Fibroblast of the conjunctiva (primary cell): ENCODE measurements at places on chromosomes 7 and 10.

GRCh38 chr10:61063901-61064300 lies 119.9 kb upstream of the RHOBTB1 start:
- DNase-seq, result no peak

DNA sequence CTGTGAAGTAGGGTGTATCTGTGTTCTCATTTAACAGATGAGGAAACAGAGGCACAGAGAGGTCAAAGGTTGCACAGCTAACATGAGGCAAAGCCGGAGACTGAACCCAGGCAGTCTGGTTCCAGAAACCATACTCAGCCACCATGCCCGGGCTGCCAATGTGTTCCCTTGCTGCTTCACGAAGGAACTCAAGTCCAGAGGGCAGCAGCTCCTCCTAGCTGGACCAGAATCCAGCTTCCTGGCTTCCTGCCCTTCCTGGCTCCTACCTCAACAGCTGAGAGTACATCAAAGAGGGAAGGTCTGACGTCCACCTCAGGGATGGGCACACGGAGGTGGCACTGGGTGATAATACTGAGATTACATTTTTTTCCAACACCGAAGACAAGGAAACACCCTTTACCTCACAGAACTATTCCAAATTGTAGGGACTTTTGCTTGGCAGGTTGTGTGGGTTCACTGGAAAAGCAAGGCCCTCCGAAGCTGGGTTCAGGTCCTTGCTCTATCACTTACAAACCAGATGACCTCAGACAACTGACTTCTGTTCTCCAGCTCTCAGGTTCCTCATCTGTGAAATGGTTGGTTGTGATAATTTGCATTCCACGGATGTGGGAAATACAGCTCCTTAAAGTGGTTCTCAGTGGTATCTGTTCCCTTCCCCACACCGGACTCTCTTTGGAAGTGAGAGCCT lies 154.1 kb upstream of the ZMIZ1 start:
- DNase-seq, result no peak

DNA sequence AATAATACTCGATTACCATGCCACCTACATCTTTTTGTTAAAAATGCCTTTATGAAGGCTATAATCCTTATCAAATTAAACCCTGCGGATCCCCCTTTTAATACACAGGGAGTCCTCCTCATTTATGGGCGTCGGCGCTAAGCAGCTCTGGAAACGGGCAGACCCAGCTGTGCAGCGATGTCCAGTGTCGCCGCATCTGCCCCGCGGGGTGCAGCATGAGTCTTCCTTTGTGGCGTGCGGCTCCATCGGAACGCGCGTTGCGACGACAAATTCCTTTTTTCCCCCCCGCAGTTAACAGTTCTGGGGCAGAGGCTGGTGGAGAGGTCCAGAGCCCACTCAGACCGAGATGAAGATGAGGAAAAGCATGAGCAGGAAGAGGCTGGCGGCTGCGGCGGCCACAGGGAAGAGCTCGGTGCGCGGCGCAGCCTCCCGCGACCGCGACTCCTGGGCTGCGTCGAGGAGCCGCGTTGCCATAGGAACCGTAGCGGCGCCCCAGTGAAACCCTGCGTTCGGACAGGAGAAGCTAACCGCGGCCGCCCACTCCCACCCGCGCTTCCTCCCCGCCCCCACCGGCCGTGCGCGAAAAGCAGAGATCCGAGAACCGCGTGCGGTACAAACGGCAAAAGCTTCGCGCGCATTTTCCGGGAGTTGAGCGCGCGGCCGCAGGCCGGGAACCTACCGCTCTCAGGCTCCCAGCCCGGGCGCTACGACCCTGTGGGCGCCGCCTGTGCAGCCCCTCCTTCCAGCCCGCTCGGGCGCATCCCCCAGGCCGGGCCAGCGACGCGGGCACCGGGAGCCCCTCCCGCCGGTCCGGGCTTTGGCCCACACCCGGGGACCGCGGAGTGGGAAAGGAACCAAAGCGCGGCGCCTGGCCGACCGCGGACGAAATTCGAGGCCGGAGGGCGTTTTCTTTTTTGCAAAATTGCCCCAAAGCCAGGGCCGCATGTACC lies 130.6 kb downstream of the SPAG6 start:
- DNase-seq, result no peak

DNA sequence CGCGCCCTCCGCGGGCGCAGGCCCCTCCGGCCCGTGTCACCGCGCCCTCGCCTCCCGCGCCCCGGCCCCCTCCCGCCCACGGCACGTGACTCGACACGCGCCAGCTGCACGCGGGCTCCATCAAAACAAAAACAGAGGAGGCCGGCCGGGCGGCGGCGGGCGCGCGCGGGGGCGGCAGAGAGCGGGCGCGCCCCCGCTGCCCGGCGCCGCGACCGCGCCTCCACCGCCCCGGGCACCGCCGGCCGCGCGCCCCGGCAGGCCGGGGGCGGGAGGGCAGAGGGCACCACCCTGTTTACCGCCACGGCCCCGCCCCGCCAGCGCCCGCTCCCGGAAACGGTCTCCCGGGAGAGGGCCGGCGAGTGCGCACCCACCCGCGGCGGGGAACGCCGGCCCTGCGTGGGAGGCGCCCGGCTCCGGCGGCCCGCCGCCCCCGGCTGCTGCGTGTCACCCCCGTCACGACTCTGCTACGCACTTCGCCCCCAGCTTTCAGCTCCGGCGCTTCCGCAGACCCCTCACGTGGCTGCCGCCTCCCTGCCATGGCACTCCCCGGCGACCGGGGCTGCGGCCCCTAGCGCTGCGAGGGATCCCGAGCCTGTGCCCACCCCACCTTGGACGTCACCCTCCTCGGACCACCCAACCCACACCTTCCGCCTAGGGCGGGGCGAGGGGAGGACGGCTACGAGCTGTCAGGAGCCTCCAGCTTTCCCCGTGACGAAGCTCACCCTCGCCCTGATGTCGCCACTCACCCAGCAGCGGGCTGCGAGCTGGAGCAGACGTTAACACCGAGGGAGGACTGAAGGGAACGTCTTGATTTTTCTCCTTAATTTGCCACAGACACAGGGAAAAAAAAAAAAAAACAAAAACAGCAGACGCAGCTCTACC lies 221.6 kb upstream of the MKLN1 start:
- DNase-seq, result no peak

DNA sequence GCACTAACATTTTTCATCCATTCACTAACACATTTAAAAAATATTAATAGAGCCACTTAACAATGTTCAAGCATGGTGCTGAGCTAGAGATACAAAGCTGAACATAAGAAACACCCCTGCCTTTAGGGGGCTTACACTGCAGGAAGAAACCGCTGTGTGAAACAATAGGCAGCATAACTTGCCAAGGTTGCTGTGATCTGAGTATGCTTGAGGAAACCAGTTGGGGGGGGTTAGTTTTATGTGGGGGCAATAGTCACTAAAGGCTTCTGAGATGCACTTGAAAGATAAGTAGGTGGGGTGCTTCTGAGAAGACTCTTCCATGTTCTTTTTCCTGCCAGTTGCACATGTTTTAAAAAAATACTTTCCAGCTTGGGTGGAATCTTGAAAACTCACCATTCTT lies 2.8 kb downstream of the RBM17 start:
- DNase-seq, result no peak

- no peak for DNase-seq
Measured at GRCh38 chr10:47255033-47255813, 44.8 kb upstream of the GDF10 start.

- no peak for DNase-seq
Measured at GRCh38 chr10:50453940-50454339, 169.8 kb downstream of the SGMS1 start.
